Activated naive CD4-positive, alpha-beta T cell treated with anti-CD3 and anti-CD28 coated beads, Interleukin-2, amount 50 U/mL, for 72 hours (primary cell): ENCODE measurements at places on chromosomes 6 and 20.

- no peak for DNase-seq
Observed at GRCh38 chr6:87199787-87200186, 44.4 kb downstream of the ZNF292 start.

GRCh38 chr6:26321005-26321404 lies 44.0 kb upstream of the BTN3A2 start:
- DNase-seq: no peak

GRCh38 chr6:144343701-144344428 lies 58.7 kb downstream of the UTRN start:
- DNase-seq: no peak

- peak; percentile 10 for DNase-seq
Observed at GRCh38 chr6:27205375-27206278, 41.9 kb upstream of the PRSS16 start.

- DNase-seq: peak; percentile 58
Observed at GRCh38 chr6:11232770-11233626, 530 bp upstream of the NEDD9 start.

DNA sequence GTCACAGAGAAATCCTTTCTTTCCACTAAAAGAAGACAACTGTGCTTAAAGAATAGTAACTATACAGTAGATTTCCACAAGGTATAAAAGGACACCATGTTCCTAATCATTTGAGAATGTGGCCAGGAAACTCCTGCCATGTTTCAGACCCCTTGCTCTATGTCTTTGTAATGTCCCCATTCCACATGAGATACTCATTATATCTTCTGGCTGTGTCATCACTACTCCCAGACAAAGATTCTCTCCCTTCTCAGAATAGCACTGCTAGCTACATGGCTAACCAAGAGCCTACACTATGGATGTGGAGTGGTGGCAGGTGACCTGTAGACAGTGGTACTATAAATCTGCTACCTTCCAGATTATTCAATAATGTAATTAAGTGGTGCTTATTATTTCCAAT lies 218.1 kb upstream of the MCHR2 start:
- DNase-seq: no peak
